ENCODE measurements at places on chromosomes 11 and 22. TPM values are rescaled to one million over a fixed set of nuclear protein-coding genes. Genes with fewer than 3 reads are reported as not detected.
A peak's percentile ranks its signal among the peaks of the same experiment; 100 is the strongest.

- H3K4me1 ChIP-seq: peaks cover 9% of the 10 kb centered on the region
- H3K27me3 ChIP-seq: no peaks in the 10 kb centered on the region
- no peak overlapping the region for H3K4me3 ChIP-seq
- H3K27ac ChIP-seq: no peak overlapping the region
These were observed 17.9 kb upstream of the EMID1 start for GRCh38 chr22:29187831-29188230.

- H3K27me3 ChIP-seq: no peaks in the 10 kb centered on the region
- H3K27ac ChIP-seq: no peak overlapping the region
- no peak for DNase-seq
- H3K36me3 ChIP-seq: peaks cover 4% of the 10 kb centered on the region
These were observed 18.3 kb downstream of the AMOTL1 start for GRCh38 chr11:94786264-94787126.

DNA sequence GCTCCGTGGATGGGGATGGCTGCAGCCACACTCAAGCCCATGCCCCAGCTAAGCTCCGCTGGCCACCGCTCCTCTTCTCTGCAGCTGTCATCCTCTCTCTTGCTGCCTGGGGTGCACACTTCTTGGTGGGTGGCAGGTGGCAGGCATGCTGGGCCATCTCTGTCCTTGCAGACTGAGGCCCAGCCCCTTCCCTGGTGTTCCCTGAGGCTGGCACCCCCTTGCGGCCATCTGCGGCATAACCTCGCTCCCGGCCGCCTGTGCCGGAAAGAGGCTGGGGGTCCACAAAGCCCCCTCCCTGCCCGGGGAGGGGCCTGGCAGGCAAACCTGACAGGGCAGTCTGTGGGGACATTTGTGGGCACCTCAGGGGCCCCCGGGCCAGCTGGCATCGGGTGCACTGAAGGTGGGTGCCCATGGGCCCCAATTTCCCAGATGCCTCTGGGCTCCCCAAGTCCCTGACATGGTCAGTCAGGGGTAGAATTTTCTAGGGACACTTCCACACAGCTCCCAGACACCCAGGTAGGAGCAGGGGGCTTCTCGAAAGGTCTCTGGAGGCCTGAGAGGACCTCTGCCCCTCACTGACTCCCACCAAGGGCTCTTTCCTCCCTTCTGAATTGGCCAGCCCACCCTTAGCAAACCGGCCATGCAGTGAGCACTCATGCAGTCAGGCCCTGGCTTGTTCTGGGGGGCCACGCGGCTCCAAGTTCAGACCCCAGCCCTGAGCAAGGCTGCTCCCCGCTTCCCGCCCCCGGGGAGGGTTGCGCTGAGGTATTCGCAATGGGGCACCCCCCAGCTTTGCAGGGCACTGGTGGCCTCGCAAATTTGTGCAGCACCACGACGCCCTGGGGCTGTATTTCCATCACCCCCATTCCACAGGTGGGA, 23.5 kb upstream of the TH start:
- no peak overlapping the region for H3K4me3 ChIP-seq
- no peak for DNase-seq
- H3K36me3 ChIP-seq: no peaks in the 10 kb centered on the region
- H3K27me3 ChIP-seq: peaks cover 18% of the 10 kb centered on the region
- no peak overlapping the region for H3K27ac ChIP-seq

OR51A2 gene
- not detected for total RNA-seq

DNA sequence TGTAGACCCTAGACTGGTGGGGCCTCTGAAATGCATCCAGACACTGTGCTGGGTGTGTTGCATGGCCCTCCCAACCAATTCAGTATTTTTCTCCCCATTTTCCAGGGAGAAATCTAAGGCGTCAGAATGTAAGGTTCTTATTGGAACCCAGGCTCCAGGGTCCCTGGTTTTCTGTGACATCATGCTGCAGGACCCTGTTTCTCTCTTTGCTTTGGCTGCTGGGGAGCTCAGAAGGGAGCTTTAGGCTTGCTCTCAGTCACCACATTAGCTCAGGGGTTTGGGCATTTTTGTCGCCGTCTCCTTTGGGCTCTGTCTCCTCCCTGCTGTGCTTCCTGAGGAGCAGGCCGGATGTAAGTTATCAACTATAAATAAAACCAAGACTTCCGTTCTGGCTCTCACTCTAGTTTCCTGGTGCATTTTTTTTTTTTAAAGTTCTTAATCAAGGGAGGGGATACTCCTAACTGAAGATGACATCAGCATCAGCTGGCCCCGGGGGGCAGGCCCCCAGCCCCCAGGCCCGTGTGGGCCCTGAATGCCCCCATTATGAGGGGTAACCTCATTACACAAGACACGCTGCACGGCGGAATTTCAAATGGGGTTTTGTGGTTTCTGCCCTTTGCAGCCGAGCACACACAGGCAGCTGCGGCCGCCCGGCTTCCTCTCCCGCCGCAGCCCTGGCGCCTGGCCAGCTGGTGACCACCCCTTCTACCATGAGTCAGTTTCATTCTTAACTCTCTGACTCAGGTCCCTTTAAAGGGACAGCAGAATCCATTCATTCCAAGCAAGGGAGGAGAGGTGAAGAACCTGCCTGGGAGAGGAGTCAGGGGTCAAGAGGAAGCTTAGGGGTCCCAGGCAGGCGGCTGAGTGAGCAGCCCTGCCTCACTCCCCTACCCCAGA, 3.2 kb downstream of the MYEOV start:
- H3K27ac ChIP-seq: peak overlapping the region; percentile 95
- peaks cover 22% of the 10 kb centered on the region for H3K4me1 ChIP-seq
- no peaks in the 10 kb centered on the region for H3K36me3 ChIP-seq
- peak overlapping the region; percentile 68 for H3K4me3 ChIP-seq
- no peak for DNase-seq
- no peaks in the 10 kb centered on the region for H3K27me3 ChIP-seq

DNA sequence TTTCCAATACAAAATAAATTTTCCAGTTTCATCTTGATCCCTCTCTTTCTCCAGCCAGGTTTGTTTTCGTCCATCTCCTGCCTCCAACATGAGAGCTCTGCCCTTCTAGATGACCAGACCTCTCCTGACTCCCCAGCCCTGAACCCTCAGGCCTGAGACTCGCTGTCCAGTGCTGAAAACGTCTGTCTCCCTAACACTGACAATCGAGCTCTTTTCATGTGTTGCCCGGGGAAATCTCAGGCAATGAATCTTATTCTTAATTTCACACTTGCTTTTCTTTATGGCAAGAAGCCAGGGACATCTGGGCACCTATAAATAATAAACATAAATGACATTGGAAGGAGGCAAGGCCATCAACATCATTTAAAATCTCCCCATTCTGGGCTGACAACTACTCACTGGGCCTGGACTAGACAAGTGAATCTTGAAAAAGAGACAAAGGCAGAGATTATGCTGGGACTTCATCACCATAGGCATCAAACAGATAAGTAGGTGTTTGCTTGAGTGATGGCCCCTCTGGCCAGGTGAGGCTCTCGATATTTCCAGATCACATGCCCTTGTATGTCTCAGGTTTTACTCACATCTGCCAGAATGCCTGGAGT, 274.5 kb upstream of the B3GAT1 start:
- H3K36me3 ChIP-seq: no peaks in the 10 kb centered on the region
- DNase-seq: no peak
- no peaks in the 10 kb centered on the region for H3K4me1 ChIP-seq
- H3K27me3 ChIP-seq: peaks cover 42% of the 10 kb centered on the region

GRCh38 chr11:30478923-30479322, 107.2 kb downstream of the MPPED2 start:
- peaks cover 4% of the 10 kb centered on the region for H3K36me3 ChIP-seq
- no peak overlapping the region for H3K27ac ChIP-seq
- H3K27me3 ChIP-seq: no peaks in the 10 kb centered on the region
- DNase-seq: no peak
- peaks cover 33% of the 10 kb centered on the region for H3K4me1 ChIP-seq

GRCh38 chr22:32957200-32957803, 100.9 kb downstream of the SYN3 start:
- peaks cover 28% of the 10 kb centered on the region for H3K4me1 ChIP-seq
- H3K27me3 ChIP-seq: peaks cover 3% of the 10 kb centered on the region
- H3K4me3 ChIP-seq: peak overlapping the region; percentile 44

GRCh38 chr11:129950101-129951091, 52.2 kb downstream of the PRDM10 start:
- no peaks in the 10 kb centered on the region for H3K27me3 ChIP-seq
- no peak overlapping the region for H3K4me3 ChIP-seq
- DNase-seq: no peak
- peak overlapping the region; percentile 26 for H3K27ac ChIP-seq
- peaks cover 13% of the 10 kb centered on the region for H3K36me3 ChIP-seq

DNA sequence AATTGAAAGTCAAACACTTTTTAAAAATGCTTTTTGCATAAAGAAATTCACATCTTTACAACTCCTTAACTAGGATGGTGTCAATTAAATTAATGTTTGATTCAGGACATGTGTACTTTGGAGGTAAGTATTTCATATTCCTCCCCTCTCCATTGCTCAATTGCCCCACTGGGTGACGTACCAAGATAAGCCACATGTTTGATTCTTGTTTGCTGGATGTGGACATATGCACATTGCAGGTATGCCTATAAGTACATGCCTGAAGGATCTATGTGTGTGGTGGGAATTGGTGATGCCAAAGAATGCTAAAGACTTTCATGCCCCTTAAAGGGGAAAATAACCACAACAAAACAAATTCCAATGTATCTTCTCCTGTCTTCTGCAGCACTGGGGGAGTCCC, 5.8 kb downstream of the CD44 start:
- H3K4me3 ChIP-seq: no peak overlapping the region
- no peak overlapping the region for H3K27ac ChIP-seq
- no peaks in the 10 kb centered on the region for H3K36me3 ChIP-seq
- DNase-seq: no peak

MPZL3 gene
- 10.2 TPM for total RNA-seq

DNA sequence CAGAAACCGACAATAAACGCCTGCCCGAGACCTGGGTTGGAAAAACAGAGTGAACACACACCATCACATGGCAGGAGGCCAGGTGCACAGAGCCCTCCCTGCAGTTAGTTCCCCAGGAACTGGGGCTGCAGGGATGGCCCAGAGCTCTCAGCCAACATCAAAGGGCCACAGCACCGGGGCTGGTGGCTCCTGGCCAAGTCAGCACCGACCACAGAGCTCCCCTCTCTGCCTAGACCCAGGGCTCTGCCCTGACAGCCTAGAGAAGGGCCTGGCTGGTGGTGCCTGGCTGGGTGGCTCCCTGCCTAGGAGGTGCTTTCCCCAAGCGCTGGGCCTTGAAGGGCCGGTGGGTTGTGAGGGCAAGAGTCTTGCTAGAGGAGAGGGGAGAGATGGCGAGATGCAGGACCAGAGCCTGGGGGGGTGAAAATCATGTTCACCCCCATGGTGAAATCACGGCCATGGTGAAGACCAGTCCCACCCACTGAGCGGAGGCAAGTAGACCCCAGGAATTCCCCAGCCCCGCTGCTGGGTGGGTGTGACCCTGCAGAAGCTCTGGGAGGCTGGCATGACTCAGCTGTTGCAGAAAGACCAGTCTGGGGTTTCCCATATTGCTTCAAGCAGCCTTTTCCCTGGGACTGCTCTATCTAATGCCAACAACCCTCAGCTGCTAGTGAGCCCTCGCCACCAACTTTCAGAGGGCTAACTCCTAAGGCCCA, 7.2 kb upstream of the BID start:
- DNase-seq: no peak
- no peaks in the 10 kb centered on the region for H3K36me3 ChIP-seq
- H3K27me3 ChIP-seq: peaks cover 3% of the 10 kb centered on the region
- H3K27ac ChIP-seq: no peak overlapping the region
- H3K4me1 ChIP-seq: peaks cover 21% of the 10 kb centered on the region
- H3K4me3 ChIP-seq: no peak overlapping the region

- no peak overlapping the region for H3K27ac ChIP-seq
- peaks cover 36% of the 10 kb centered on the region for H3K27me3 ChIP-seq
- no peak for DNase-seq
- H3K36me3 ChIP-seq: no peaks in the 10 kb centered on the region
- H3K4me1 ChIP-seq: no peaks in the 10 kb centered on the region
These were observed 819 bp downstream of the JAML start for GRCh38 chr11:118223992-118224391.

WT1 gene
- 2.7 TPM for total RNA-seq

DNA sequence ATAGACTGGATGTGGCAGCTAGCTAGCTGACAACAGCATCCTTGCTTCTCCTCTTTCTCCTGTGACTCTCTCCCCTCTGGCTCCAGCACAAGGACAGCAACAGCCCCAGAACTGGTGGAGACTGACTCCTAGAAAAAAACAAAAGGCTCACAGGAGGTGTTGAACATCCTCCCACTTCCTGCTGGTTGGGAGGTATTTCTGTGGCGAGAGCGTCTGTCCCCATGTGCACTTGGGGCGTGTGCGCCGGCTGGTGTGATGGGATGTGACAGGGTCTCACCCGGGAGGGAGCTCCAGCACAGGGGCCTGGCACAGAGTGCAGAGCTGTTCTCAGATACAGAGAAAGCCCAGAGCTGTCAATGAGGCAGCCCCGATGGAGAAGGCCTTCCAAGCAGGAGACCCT, 107.2 kb upstream of the E2F8 start:
- peaks cover 89% of the 10 kb centered on the region for H3K27me3 ChIP-seq
- DNase-seq: no peak
- no peaks in the 10 kb centered on the region for H3K36me3 ChIP-seq
- H3K4me3 ChIP-seq: peak overlapping the region; percentile 35

POU2AF1 gene
- 0.24 TPM for total RNA-seq

Data from type B pancreatic cell (in vitro differentiated cells).